ENCODE measurements at places on chromosomes 6 and 20.
A peak's percentile ranks its signal among the peaks of the same experiment; 100 is the strongest.

- no peak for DNase-seq
Observed at GRCh38 chr6:33628401-33628964, 7.4 kb downstream of the ITPR3 start.

DNA sequence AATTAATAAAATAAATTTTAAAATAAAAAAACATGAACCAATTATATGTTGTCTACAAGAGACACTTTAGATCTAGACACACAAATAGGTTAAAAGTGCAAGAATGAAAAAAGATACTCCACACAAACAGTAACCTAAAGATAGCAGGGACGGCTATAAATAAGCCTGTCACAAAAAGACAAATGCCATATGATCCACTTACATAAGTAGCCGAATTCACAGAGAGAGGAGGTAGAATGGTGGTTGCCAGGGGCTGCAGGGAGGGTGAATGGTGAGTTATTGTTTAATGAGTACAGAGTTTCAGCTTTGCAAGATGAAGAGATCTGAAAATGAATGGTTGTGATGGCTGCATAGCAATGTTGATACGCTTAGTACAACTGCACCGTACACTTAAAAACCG lies 32.7 kb downstream of the KATNA1 start:
- no peak for DNase-seq

DNA sequence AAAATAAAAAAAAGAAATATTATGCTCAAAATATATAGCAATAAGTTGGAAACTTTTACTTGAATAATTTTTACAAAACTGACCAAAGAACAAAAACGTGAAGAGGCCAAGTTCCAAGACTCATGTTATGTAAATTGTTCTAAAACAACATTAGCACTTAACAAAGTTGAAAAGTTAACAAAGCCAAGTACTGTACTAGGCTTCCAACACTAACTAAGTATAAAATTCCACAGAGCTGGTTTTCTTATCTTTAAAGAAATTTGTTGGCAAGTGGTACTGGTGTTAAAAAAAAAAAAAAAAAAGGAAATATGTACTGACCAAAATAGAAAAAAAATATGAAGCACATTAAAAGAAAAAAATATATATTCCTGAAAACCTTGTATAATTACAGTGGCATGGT lies 127.8 kb downstream of the SLC16A10 start:
- no peak for DNase-seq

GRCh38 chr6:125637207-125637606 lies 112.2 kb upstream of the HEY2 start:
- DNase-seq = no peak

- DNase-seq = no peak
Observed at GRCh38 chr6:125004198-125004597, 42.0 kb downstream of the RNF217 start.

- no peak for DNase-seq
Observed at GRCh38 chr6:162965366-162965765, 237.6 kb downstream of the PACRG start.

- no peak for DNase-seq
Observed at GRCh38 chr6:3227363-3228045, at the start of gene TUBB2B. Gene TUBB2B, minus strand, starts transcription at chr6:3227653. Its CDS starts 110 bp downstream, at chr6:3227543.

- DNase-seq = no peak
Observed at GRCh38 chr6:140029551-140029950, 655.1 kb upstream of the CITED2 start.

DNA sequence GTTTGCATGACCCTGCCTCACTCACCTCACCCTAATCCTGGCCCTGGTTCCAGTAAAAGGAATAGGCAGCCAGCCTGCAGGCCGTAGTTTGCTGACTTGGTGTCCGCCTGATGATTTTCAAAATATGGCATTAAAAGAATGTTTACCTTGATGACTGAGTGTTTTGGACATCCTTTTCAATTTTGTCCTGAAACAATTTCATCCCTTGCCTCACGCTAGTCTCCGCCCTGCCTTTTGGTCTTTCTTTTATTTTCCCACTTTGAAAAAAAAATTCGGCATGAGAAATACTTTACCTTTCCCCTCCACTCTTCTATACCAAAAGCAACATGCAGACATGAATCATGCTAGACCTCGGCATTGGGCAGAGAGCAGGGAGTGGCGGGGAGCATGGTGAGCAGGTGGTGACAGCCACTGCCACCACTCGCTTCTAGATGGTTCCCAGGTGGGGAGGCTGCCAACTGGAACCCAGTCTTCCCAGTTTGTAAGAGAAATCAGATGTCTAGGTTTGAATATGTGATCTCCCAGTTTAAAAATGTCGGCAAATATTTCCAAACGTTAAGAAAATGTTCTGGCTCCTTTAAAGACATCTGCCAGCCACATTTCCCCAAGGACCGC lies 9.4 kb downstream of the CD40 start:
- DNase-seq = no peak

DNA sequence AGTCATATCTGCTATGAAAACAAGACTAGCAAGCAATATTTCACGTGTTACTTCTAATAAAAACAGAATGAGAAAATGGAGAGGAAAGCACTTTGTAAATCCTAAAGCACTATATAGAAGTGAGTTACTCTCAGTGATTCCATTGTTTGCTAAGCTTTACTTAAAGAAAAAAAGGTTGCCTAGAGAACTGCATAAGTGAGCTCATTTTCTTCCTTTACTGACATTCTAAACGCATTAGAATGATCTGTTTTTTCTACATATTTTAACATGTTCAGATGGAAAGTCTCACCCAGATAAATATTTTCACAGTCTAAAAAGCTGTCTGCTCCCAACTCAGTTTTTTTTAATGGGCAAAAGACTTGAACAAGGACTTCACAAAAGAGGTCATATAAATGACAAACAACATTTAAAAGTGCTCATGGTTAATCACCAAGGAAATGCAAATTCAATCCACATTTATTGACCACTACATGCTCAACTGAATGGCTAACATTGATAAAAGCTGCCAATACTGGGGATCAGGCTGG lies 52.9 kb upstream of the AKAP12 start:
- no peak for DNase-seq

DNA sequence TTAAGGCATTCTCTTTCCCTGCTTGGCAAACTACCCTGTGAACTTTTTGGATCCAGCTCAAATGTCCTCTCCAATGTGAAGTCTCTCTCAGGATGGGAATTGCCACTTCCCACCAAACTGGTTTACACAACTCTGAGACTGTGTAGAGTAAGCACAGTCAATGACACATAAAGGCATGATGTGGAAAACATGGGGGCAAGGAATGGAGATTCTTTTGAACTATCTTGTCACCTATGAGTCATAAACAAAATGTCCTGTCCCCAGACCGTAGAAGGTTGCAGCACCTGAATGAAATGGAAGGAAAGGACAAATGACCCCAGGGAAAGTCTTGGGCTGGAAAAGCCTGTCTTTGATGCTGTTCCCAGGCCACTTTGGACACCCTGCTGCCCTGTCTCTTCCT lies 11.0 kb upstream of the KIF13A start:
- DNase-seq = peak; percentile 19

- no peak for DNase-seq
Observed at GRCh38 chr20:47020231-47020630, 125.6 kb downstream of the EYA2 start.
